ENCODE measurements at places on chromosomes 6 and 20.

DNA sequence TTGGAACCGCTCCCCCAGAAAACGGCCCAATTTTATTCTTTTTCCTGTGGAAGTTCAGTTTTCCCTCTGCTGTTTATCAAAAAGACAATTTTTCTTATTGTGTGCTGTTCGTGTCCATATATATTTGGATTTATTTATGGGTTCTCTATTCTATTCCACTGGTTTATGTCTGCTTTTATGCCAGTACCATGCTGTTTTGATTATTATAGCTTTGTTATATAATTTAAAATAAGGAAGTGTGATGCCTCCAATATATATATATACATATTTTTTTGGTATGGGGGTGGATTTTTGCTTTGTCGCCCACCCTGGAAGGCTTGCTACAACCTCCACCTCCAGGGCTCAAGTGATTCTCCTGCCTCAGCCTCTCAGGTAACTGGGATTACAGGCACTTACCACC lies 103.3 kb downstream of the TFAP2B start:
- DNase-seq: no peak

DNA sequence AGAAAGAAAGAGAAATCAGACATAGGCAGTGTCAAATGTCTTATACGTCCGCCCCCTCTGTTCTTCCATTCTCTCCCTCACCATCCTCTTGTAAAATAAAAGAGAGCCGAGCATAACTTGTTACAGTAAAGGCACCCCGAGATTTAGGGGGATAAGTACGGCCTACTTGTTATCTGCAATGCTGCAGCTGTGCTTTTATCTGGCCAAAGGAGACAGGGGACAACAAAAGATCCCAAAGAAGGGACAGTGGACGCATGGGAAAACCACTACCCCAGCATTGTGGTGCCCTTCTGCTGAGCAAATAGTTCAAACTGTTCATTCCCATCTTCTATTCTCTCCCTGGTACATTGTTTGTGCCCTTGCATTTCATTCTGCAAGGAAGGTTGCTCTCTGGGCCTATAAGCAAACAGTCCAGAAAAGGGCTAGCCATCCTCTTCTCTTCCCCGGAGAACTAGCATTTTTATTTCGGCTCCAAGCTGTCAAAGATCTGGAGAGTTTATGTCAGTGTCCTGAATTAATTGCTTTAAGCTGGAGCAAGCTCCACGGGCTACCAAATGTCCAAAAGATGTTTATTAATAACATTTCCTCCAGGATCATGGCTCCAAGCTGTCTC lies 22.3 kb downstream of the FOXA2 start:
- no peak for DNase-seq

DNA sequence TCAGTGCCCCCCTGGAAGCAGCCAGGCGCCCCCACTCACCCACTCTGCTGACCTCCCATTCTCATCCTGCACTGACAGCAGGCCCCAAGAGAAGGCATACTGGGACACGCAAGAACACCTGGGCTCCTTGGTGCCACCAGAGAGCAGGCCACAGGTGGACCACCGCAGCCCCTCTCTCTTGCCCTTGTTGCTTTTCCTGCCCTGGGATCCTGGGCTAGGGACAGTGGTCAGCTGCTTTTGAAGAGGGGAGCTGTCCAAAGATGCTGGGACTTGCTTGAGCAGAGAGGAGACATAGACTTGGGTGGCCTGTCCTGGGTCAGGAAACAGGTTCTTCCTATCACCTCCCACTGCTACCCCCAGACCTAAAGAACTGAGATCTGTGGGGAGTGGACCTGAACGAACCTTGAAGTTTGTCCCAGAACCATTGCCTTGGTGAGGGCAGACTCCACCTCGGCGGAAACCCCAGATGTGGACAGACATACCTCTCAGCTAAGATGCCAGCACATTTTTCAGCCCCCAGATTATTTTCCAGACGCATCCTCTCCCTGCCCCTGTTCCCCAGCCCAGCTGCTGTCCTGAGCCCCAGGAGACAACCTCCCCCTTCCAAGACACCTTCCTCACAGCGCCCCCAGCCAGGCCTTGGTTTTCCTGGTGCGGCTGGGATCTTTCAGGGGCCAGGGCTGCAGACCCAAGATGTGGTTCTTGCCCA lies 1.1 kb downstream of the GLP1R start:
- no peak for DNase-seq

DNA sequence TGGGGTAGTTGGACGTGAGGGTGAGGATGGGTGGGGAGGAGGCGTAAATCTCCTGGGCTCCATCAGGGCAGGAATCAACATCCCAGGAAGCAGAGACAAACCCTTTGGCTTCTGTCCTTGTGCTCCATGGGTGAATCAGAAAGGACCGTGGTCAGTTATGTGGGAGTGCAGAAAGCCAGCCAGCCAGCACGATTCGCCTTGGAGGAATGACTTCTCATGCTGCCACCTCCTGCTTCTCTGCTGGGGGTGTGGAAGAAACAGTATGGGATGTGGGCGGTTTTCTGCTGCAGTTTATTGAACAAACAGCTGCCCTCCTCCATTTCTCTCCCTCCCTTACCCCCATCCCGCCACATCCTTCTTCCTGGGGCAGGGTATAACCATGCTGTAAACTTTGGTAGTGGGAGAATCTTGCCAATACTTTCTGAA lies 214.5 kb downstream of the SOX4 start:
- no peak for DNase-seq

DNA sequence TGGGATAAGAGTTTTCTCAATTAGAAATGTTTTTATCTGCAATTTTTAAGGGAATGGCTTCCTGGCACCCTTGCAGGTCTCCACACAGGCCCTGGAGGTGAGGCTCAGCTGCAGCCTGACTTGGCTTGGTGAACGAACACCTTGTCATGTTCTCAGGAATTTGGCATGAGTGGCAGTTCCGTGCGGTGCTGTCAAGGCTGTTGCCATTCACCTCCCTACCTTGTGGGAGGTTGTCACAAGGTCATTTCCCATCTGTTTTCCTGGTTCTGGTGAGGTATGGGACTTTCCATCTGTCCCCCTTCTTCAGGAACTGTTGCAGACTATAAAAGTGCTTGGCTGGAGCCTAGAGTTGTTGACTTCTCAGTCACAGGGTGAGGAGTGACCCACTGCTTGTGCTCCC lies 82.9 kb downstream of the ELOVL4 start:
- DNase-seq: no peak

DNA sequence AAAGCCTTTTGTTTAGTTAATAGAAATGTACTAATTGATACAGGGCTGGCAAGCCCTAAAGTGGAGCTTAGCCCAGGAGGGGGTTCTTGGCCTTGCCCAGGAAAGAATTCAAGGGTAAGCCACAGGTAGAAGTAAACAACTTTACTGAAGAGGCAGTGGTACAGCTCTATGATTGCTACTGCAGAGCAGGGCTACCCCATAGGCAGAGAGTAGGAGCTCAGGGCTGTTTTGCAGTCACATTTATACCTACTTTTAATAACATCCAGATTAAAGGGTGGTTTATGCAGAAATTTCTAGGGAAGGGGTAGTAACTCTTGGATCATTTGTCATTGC lies 680.4 kb upstream of the GJE1 start:
- DNase-seq: no peak
